Epithelial cell of esophagus (primary cell): ENCODE measurements at places on chromosomes 16 and 17.

GRCh38 chr16:66903544-66904427, 14.9 kb downstream of the CDH16 start:
- no peak for DNase-seq

DNA sequence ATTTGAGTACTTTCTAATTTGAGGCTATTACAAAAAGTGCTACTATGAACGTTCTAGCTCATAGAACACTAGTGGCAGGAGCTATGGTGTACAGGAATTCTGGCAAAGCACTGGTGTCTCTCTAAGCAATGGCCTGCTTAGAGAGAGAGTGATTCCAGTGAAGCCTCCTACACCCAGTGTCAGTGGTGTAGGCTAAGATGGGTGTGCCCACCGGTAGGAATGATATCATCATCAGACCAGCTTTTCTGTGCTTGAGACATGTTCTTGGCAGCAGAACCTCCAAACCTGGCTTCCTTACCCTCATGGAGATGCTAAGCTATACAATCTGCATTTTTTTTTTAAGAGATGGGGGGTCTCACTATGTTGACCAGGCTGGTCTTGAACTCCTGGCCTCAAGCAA, 370.3 kb downstream of the SOX9 start:
- peak; percentile 50 for DNase-seq

GRCh38 chr17:11488407-11488806, 109.9 kb upstream of the DNAH9 start:
- no peak for DNase-seq

GRCh38 chr16:67458121-67458641, 22.8 kb downstream of the ATP6V0D1 start:
- no peak for DNase-seq

GRCh38 chr17:66711881-66712321, 123.0 kb upstream of the CACNG5 start:
- peak; percentile 63 for DNase-seq

- no peak for DNase-seq
Observed at GRCh38 chr16:28089992-28090365, 26.5 kb upstream of the GSG1L start.

DNA sequence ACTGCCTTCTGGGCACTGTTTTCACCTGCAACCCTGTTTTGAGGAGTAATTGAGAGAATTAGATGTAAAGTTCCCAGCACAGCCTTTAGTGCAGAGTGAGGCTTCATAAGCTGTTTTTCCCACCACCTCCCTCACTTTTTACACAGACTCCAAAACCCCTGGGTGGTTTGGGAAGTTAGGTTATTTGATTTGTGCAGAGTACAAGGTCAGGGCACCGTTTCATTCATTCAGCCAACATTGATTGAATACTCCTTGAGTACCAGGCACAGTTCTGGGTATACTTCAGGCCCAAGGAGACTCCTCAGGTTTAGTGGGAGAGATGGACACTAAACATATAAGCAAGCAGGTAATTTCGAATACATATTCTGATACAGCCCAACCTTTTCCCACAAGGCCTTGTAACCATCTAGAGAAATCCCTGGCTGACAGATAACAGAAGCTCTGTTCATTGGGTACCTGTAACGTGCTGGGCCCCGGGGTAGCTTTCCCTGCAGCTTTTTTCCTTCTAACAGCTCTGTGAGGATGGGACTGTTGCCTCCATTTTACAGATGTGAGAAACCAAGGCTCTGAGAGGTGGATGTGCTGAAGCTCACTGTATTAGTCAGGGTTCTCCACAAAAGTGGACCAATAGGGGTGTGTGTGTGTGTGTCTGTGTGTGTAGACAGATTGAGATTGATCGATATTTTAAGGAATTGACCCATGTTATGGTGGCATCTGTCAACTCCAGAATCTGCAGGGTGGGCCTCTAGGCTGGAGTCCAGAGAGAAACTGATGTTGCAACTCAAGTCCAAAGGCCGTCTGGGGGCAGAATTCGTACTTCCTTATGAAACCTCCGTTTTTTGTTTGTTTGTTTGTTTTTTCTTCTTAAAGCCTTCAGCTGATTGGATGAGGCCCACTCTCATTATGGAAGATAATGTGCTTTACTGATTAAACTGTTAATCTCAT, 234.7 kb downstream of the SNX29 start:
- no peak for DNase-seq

- DNase-seq: no peak
Observed at GRCh38 chr16:76456016-76456415, 178.8 kb downstream of the CNTNAP4 start.

- no peak for DNase-seq
Observed at GRCh38 chr17:3471599-3471998, at the start of gene SPATA22. SPATA22 (minus strand) TSS chr17:3471819; CDS start chr17:3469325, 2,494 bp downstream.

- DNase-seq: no peak
Observed at GRCh38 chr16:10031473-10031872, 150.8 kb downstream of the GRIN2A start.

- no peak for DNase-seq
Observed at GRCh38 chr16:86157616-86158247, 258.8 kb downstream of the IRF8 start.

DNA sequence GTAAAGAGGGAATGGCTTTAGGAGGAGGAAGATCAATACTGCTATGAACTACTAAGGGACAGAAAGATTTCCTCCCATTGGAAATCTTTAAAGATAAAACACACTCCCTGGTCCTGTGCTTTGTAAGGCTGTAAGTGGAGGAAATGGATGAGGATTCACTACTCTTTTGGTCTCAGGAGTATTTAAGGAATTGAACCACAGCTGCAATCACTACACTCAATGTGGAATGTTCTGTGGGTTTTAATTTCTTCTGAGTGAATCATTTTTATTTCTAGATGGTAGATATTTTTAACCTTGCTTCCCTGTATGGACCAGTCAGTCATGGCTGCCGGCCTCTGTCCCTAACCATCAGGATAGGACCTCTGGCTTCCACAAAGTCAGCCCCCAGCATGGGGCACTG, 65.6 kb downstream of the SDR42E1 start:
- no peak for DNase-seq

DNA sequence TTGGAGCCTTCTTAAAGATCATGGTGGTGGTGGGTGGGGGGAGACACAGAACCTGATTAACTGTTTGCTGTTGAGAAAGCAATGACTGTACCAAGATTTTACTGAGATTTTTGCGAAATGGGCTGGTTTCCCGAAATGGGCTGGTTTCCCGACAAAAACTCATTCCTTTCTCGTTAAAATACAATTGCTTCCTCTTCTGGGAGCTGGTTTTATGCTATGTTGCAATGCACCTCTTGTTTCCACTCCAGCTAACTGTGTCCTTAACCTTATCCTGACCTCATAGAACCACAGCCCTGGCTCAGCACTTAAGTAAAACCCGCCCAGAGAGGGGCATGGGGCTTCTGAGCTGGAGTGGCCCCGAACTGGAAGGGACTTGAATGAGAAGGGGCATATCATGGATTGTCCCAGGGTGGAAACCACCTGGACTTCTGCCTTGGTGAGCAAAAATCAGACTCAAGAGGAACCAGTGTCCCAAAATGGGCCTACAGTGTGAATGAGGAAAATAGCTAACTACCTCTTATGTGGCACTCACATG, 20.9 kb downstream of the FAM20A start:
- no peak for DNase-seq
